ENCODE measurements at places on chromosomes 2 and 18.

DNA sequence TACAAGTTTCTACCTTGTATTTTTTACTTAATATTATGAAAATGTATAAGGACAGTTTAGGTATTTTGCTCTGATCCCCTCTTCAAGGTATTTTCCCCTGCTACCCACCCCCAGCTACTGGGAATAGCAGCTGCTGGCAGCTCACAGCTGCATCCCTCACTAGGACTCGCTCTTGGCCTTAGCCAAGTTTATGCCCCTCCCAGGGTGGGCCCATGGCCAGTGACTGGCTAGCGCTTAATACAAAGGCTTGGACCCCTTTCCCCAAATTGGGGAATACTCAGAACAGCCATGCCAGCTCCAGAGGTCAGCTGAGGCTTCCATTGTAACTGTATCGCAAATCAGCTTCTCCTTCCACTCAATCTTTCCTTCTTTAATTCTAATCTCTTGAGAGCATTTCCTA is 131.3 kb downstream of the GFPT1 start:
- no peak for DNase-seq

GRCh38 chr2:137435162-137435561 is 529.1 kb upstream of the HNMT start:
- no peak for DNase-seq

DNA sequence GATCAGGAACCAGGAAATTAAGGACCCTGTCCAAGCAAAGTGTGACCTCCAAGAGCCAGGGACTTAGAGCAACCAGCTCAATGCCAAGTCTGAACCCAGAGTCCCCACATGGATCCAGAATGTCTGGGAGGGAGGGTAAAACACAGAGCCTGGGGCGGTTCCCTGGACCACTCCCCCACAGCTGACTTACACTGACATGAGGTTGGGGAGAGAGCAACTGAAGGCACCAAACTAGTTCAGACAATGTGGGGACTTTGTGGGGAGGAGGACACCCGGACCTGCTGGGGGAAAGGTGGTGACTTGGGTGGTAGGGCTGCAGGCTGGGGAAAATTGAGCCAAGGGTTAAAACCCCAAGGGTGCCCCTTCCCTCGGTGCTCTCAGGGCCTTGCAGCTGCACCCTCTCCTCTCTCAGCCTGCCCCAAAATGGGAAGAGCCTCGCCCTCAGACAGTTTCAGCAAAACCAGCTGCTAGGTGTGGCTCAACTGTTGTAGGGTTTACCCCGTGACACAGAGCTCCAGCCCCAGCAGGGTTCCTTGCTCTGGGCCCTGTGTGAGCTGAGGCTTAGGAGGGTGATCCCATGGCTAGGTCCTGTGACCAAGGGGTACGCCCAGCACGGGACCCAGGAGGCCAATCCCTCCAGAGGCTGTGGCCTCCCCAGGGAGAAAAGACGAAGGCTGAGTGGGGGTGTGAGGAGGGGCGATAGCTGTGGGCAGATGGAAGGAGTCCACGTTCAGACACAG is 28.6 kb downstream of the MARCO start:
- DNase-seq, result no peak

DNA sequence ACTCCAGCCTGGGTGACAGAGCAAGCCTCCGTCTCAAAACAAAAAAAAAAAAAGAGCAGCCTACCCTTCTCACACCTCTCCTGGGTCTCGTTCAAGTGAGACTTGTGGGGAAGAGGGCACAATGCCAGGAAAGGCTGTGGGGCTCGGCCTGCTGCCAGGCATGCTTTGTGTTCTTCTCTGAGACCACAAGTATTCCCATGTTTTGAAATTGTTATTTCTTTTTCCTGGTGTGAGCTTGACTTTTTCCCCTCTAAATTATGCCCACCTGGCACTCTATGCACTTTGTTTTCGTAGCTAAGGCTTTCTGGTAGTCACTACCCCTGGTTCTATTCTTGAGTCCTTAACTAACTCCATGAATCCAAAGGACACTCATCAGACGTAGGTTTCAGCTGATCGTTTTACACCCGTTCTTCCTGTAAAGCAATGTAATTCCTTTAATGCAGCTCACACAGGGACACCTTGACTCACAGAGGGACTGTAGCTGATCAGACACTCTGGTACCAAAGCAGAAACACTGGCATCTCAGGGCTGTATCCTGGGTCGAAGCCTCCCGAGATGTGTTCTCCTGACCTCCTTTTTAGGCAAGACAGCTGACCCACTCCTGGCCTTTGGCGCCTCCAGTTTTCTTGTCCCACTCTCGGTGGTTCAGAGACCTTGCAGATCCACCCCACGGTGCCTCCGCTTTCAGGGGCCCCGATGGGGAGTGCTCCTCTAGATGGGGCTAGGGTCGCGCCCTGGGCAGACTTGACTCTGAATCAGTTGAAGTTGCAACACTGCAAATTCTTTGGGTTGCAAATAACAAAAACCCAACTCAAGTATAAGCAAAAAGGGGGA is 193.3 kb upstream of the AGAP1 start:
- DNase-seq, result no peak

GRCh38 chr18:9862686-9863085 is 23.1 kb upstream of the TXNDC2 start:
- no peak for DNase-seq
